ENCODE measurements at places on chromosomes 12 and 14.

DNA sequence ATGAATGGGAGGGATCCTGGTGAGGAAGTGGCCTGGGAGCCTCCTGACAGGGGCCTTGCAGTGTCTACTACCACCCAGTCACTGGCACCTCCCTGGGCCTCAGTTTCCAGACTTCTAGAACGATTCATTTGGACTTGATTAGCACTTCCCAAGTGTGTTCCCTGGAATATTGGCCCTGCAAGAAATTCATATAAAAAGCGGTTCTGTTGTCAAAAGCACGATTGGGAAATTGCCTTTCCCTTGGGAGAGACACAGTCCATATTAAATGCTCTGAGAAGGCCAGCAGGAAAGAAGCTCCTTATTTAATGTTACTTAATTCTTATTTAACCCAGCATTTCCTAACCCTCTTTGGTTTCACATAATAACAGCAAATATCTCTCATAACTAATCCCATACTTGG lies 61.9 kb downstream of the DRAM1 start:
- DNase-seq, result no peak

DNA sequence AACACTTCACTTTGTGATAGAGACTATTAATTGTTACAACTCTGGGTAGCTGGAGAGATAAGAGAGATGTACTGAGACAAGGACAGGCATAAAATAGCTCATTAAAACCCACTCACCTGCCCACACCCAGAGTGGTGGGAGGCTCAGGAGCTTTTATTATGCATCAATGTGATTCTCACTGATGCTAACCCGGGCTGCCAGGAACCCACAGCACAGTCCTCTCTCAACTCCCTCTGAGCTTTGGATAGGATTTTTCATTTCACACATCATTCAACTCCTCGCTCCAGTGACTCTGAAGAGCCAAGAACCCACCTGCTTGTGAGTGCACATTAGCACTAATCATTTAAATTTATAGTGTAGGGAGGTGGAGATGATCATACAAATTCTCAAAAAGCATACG lies 827.9 kb downstream of the FLRT2 start:
- no peak for DNase-seq

GRCh38 chr14:102953100-102953499 lies 30.6 kb downstream of the AMN start:
- no peak for DNase-seq

DNA sequence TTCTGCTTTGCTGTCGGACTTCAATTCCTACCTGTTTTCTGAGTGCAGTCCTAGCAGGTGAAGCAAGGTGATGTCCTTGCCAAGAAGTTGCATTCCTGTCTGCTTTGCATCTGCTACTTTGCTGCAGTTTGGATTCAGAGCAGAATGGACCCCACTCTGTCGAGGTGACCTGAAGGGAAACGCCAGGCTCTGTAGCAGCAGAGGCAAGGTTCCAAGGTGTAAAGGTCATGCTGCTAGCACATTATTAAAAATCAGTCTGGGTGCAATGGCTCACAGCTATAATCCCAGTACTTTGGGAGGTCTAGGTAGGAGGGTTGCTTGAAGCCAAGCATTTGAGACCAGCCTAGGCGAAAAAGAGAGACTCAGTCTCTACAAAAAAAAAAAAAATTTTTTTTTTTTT lies 17.3 kb upstream of the ALDH2 start:
- DNase-seq, result no peak

DNA sequence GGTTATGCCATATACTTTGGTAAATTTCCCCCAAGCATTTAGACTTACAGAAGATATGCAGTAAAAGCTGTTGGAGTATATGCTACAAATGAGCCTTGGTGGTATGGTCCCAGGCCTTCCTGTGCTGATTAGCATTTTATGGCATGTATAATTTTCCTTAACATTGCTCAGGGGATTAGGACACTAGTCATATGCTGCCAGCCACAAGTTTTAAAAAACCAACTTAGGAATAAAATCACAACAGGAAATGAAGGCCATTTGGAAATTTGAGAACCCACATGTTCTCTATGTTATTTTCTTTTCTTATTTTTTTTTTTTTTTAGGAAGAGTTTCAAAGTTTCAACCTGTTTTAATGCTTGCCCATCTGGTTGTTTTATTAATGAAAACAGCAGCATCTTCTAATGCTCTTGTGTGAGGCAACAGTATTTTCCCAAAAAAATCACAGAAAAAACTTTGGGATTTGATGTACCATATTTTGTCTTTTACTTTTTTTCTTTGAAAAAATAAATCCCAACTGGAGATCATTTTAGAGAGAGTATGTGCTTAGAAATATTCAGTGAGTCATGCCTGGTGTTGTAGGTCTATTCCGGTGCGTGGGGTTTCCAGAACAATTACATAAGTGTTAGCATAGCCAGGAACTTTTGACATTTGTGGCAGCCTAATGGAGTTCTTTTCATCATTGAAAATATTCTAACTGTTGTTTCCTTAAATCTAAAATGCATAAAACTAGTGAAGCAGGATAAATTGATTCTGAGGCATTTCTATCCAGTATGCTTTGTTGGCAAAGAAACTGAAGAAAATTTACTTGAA lies 21.7 kb upstream of the DUSP6 start:
- peak; percentile 75 for DNase-seq

DNA sequence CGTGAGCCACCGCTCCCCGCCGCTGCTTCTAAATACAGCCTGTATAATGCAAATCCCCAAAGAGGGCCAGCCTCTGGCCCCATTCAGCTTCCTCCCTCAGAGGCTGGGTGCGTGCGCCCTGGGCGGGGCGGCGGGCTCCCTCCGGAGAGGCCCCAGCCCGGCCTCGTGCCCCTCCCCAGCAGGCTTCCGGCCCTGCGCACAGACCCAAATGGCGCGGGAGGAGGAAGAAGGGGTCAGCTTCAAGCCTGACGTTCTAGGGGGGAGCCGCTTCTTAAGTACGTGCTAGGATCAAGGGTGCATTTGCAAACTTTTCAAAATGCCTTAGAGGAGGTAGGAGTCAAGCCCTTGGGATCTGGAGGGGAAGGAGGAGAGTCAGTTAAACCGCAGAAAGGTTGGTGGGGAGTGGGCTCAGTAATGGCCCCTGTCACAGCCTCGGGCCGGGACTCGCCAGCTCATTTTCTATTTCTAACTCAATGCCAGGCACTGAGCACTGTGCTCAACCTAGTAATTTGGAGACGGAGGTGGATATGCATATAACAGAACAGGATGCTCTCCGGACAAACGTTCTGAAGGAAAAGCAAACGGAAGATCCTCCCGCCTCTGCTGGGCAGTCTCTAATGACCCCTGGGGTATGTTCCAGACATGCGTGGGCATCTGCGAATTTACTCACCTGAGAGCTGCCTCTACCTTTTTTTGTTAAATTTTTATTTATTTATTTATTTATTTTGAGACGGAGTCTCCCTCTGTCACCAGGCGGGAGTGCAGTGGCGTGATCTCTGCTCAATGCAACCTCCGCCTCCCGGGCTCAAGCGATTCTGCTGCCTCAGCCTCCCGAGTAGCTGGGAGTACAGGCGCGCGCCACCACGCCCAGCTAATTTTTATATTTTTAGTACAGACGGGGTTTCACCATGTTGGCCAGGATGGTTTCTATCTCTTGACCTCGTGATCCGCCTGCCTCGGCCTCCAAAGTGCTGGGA lies 32.3 kb downstream of the NINJ2 start:
- DNase-seq, result no peak

DNA sequence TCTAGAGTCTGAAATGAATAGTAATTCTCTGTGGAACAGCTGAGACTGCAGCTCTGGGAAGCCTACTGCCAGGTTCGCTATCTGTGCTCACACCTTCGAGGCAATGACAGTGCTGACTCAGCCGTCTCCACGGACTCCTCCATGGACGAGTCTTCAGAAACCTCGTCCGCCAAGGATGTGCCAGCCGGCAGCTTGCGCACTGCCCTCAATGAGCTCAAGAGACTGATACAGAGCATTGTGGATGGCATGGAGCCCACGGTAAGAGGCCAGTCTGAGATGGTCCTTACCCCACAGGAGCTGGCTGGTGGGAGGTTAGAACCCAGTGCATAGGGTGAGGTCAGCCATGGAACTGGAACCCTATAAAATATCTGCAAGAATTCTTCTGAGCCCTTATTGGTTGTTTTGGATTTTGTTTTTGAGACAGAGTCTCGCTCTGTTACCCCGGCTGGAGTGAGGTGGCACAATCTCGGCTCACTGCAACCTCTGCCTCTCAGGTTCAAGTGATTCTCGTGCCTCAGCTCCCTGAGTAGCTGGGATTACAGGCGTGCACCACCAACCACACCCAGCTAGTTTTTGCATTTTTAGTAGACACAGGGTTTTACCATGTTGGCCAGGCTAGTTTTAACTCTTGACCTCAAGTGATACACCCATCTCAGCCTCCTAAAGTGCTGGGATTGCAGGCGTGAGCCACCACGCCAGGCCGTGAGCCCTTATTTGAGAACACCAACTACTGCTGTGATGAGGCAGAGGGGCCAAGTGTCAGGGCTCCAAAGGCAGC lies 43.9 kb downstream of the RAB35 start:
- no peak for DNase-seq

GRCh38 chr12:105764216-105764835 lies 374.4 kb downstream of the NUAK1 start:
- no peak for DNase-seq

DNA sequence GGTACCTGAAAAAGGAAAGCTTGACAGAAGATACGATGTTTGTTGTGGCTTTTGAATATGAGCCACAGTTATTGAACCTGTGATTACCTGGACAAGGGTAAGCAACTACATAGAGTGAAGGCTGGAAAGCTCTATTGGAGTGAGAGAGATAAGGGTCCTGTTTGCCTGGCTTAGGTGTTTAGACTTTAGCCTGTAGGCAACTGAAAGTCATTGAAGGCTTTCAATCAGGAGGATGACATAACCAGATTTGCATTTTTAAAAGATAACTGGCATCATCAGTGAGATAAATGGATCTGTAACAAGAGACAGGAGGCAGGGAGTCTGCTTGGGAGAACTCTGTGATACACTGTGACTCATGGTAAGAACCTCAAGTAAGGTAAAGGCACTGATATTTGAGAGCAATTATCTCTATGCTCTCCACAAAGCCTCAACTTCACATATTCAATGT lies 128.9 kb upstream of the SOX5 start:
- peak; percentile 6 for DNase-seq

GRCh38 chr12:46670636-46671035 lies 155.2 kb downstream of the SLC38A4 start:
- DNase-seq, result no peak

- DNase-seq, result no peak
These were observed 37.2 kb downstream of the GABARAPL1 start for GRCh38 chr12:10249690-10250455.

DNA sequence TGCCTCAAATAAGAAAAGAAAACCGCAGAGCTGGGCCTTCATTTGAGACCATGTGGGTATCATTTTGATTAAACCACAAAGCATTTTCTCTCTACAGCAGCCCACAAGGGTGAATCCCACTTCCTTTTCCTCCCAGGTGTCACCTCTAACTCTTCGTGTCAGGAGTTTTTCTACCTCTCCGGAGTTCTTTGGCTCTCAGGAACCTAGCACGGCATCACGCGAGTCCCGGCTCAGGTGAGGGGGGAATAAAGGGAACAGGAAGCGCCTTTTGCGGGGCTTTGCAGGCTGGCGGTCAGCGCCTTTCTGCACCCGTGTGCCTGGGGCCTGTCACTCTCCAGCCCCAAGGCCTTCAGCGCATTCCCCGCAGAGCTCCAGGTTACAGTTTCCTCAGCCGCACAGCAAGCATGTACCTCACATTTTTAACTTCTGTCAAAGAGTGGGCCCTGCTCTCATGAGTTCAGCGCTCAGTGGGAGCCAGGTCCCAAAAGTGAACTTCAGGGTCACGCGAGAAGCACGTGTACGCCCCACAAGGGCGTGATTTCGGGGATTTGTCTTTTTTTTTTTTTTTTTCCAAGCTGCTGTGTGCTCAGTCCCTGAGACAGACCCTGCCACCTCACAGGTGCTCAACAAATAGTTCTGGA lies 740 bp upstream of the PRPF40B start:
- DNase-seq, result peak; percentile 45

GRCh38 chr12:1529862-1530591 lies 64.4 kb downstream of the FBXL14 start:
- DNase-seq, result peak; percentile 54

- DNase-seq, result no peak
These were observed 670.9 kb downstream of the DIO2 start for GRCh38 chr14:79540394-79540793.

DNA sequence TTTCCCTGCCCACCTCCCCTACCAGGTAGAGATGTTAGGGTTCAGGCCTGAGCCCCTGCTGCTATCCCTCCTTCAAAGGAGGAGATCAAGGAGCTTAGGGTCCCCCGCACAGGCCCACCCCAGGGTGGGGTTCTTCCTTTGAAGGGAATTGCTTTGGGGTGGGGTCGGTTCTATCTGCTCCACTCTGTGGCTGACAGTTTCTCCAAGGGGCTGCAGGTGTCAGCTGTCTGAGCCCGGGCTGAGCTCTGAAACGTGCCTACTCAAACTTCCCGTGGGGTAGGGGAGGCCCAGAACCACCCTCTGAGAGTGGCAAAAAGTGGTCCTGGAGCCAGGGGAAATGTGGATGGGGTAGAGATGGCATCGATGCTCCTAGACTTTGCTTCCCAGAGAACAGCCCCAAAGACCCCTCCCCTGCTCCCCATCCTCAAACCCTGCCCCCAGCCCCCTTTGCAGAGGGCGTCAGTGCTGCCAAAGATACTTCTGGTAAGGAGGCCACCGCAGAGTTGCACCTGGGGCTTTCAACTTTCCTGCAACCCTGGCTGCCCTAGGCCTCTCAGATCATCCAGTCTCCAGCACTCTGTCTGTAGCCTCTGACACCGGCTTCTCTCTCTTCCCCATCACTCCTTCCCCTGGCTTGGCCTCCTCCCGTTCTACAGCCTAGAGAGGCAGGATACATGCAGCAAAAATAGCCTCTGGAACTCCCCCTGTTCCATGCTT lies 6.3 kb upstream of the CD4 start:
- DNase-seq, result no peak

- no peak for DNase-seq
These were observed 4.2 kb downstream of the DENND5B start for GRCh38 chr12:31586728-31587127.

GRCh38 chr14:45610318-45610717 lies 357.3 kb upstream of the MIS18BP1 start:
- peak; percentile 22 for DNase-seq

GRCh38 chr12:63423839-63424238 lies 244.5 kb downstream of the DPY19L2 start:
- no peak for DNase-seq

DNA sequence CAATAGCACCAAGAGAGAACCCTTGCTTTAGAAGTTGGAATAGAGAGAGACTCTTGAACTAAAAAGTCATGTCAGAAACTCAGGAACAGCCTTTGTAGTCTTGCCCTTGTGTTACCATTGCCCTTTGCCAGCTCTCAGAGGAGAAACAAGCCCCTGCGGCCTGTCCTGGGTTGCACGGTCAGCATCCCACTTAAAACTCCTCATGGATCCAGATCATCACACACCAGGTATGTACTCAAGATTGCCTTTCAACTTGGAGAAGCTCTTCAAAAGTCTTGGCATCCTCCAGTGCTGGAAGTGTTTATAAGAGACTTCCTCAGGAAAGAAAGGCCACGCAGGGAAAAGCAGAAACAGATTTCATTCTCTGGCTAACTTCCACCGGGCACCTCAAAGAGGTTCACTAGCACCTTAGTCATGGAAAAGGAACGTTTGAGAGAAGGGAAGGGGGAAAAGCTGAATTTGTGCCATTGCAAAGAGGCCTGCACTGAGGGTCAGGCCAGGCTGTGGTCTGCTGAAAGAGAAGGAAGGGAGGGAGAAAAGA lies 594.2 kb downstream of the MED13L start:
- DNase-seq, result no peak

Data from kidney tubule cell (primary cell).